ENCODE measurements at places on chromosomes 7 and 10.

DNA sequence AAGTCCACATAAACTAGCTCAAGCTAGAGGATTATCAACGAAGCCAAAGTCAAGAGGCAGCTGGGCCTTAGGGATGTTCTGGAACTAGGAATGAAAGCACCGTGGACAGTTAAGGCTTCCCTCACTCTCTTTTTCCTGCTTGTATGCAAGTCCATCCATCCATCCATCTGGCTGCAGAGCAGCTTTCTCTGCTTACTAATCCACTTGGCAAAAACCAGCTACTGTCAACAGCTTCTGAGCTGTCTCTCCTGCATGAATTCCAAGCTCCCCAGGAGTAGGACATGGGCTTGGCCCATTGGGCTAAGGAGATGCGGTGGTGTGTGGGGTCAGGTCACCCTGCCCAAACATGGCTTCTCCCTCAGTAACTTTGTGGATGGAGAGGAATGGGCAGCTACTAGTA, 66.2 kb downstream of the NAMPT start:
- no peak for DNase-seq

GRCh38 chr10:103124420-103125096, 68.5 kb downstream of the NT5C2 start:
- DNase-seq, result no peak

- DNase-seq, result no peak
These were observed 8.3 kb upstream of the SMKR1 start for GRCh38 chr7:129494041-129494440.

- DNase-seq, result no peak
These were observed 264.9 kb downstream of the ZWINT start for GRCh38 chr10:56096226-56096517.

DNA sequence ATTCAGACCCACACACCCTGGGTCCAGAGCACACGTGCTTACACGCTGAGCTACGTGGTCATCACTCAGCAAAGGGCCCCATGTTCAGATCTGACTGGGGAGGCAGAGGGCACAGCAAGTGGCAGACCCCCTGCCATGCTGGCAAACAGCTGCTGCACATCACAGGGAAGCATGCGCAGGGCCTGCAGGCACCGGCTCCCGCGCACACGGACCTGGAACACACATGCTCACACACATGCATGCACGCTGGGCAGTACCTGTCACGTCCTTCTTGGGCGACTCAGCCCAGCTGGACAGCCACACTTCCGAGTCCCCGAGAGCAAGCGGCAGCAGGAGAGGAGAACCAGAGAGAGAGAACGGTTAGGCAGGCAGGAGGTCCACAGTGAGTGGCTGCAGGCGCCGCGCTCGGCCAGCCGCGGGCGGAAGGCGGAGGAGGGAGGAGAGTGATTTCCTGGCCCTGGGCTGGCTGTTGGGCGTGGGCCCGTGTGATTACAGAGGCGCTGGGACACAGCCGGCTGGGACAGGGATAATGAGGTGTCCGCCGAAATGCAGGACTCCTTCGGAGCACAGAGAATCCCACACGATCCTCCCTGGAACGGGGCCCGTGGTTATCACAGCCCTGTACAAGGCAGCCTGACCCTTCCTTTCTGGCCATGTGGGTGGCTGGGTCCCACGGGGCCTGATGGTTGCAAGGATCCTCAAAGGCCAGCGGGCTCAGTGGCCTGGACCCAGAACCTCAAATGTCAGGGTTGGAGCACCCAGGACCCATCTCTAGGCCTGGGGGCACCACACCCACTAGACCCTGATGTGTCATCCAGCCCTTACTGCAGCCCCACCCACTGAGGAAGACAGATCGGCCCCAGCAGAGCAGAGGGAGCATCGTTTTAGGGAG, 175.1 kb downstream of the NEURL1 start:
- DNase-seq, result no peak

GRCh38 chr10:93554760-93555432, 11.6 kb upstream of the FFAR4 start:
- DNase-seq, result no peak

DNA sequence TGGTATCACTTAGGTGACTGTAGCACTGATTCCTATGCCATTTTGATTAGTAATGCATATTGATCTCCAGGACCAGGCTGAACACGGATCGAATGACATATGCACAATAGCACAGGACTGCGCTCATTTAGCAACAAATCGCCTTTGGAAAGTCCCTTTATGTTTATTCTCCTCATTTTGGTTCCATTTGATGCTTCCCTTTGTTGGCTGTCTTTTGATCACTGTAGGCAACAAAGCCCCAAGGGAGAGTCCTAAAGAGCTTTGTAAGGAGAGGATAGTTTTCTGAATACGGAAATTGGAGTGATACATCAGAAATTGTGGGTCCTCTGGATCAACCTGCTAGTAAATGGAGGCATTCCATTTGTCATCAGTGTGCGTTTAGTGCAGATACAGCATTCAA, 1111.4 kb downstream of the SORCS1 start:
- no peak for DNase-seq

- no peak for DNase-seq
These were observed 21.3 kb downstream of the CLCN1 start for GRCh38 chr7:143337216-143337615.

All from RWPE2 (cell line).